ENCODE measurements at places on chromosomes 3 and 15.

DNA sequence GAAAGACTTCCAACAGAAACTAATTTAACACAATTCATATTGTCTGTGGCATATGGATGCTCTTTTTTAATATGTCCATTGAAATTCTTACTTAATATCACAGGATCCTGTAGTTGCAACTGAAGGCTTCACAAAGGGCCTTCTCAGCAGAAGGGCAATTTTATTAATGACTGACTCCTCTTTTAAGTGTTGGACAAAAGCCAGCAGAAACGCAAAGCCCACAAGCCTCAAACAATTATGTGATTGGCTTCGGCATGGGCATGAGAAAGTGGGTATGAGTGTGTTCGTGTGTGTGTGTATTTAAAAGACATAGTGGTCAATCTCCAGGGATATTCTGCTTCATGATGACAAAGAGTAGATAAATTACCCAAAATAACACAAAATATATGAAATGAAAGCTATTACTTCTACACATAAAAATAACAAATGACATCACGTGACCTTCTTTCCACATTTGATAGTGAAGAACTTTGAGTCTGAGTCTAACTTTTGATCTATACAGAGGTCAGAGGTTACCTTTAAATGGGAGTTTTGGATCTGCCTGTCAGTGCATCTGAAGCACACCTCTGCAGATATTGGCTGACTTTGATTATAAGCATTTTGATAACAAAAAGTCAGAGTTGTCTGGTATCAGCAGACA is 496.9 kb downstream of the CADM2 start:
- DNase-seq = no peak

- no peak for DNase-seq
Observed at GRCh38 chr15:77626002-77626401, 6.7 kb downstream of the LINGO1 start.

DNA sequence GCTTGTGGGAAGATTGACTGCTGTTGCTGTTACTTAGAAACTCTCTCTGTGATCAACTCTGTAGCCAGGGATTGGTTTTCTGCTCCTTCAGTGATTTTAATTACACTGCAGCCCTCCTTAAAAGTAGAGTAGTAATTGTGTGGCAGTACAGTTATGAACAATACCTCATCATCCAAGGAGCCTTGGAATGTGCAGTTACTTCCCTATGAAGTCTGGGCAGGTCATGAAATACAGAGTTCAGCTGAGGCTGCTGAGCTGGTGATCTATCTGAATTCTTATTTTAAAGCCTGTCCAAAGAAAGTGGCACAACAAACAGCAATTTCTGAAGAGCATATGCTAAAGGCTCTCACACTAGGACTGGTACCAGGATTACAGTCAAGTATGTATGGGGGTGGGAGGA is 37.4 kb upstream of the MRPL3 start:
- no peak for DNase-seq

GRCh38 chr15:39181940-39182339 is 398.9 kb upstream of the THBS1 start:
- DNase-seq = no peak

All from activated CD4-positive, alpha-beta T cell treated with anti-CD3 and anti-CD28 coated beads, Interleukin-2, amount 50 U/mL, for 4 hours (primary cell).